Caco-2 (cell line): ENCODE measurements at places on chromosomes 13 and 19. TPM values are rescaled to one million over a fixed set of nuclear protein-coding genes. Genes with fewer than 3 reads are reported as not detected.

The ADGRE3 gene
- total RNA-seq, result not detected in 2 replicates

- no peak for DNase-seq
Observed at GRCh38 chr13:35567406-35567980, 91.0 kb upstream of the MAB21L1 start.

GRCh38 chr13:109743706-109744453 is 42.5 kb downstream of the IRS2 start:
- peak; percentile 62 for DNase-seq

DNA sequence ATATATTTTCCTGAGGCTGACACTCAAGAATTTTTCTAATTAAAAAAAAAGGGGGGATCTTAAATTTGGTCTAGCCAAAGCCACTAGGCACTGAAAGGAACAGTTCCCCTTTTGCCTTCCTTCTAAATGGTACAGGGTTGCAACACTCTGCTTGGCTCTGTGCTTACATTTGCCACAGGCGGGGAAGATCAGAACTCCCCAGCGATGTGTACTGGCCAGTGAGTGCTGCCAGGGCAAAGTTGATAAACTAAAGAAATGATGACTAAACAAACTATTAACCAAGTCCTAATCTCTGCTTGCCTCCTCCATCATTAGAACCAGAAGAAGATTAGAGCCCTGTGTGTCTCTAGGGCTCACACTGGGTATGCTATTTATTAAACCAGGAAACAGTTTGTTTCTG is 75.3 kb upstream of the SCEL start:
- no peak for DNase-seq

DNA sequence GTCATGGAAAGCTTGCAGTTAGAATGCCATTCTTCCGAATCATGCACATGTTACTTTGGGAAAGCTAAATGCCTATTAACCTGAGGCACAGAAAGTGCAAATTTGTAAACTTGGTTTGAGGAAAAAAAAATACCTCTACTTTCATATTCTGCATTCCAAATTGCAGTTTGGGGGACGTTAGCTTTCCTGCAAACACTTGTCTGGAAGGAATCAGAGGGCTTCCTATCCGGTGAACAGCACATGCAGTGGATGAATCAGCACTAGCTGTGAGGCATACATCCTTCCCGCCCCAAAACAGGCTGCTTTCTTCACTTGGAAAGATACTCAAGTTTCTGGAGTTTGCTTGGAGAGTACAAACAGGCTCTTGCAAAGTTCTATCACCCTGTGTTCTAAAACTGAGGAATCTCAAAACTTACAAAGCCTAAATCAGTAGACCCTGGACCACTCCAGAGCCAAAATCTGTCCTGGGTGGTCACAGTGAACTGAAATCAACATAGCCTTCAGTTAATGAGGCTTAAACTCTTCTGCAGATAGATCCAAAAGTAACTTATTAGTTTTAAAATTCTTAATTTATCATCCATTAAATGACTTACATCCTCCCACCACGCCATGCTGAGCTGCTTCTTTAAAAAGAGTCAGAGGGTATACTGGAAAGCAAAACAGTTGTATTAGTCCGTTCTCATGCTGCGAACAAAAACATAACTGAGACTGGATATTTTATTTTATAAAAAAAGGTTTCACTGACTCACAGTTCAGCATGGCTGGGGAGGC is 802.3 kb upstream of the ARGLU1 start:
- DNase-seq, result no peak

GRCh38 chr19:13036366-13036976 is 41.2 kb downstream of the NFIX start:
- peak; percentile 60 for DNase-seq

DNA sequence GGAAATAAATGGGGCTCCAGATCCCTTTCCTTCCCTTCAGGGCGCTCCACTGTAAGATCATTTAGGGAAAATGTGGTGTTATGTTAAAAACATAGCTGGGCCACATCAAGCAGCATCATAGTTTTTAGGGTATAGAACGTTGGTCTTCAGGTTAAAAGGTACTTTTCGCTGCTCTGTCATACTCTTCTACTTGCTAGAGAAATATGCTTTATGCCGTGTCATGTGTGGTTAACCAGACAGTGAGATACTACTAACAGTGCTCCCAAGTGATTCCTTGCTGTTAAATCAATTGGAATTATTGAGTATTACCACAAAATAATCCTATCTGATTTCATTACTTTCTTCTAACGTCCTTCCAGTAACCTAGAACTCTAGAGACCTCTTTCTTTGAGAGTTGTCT is 1.1 kb upstream of the NDFIP2 start:
- DNase-seq, result no peak

- no peak for DNase-seq
Observed at GRCh38 chr19:7418596-7418995, 69.9 kb downstream of the ARHGEF18 start.

- DNase-seq, result no peak
Observed at GRCh38 chr19:32082028-32082427, 263.4 kb upstream of the ZNF507 start.

The PCDH9 gene
- total RNA-seq, result 0.11 and 0.32 TPM in 2 replicates

GRCh38 chr19:50772476-50772875 is 2.2 kb downstream of the GPR32 start:
- DNase-seq, result no peak

DNA sequence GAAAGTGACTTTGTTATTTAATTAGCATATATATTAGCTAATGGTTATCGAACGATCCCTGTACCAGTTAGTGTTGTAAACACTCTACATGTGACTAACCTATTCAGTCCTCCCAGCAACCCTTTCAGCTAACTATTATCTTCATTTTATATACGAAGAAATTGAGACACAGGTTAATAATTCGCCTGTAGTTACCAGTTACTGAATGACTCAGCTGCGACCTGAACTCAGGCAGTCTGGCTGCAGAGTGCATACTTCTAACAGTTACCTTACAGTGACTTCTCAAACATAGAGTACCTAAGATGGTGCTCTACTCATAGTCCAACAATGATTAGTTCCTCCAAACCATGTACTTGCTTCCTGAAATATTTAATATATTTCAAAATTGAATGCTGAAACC is 117.7 kb downstream of the FNDC3A start:
- DNase-seq, result no peak

- DNase-seq, result peak; percentile 75
Observed at GRCh38 chr19:49570138-49570856, 10.1 kb downstream of the NOSIP start.

The ELF1 gene
- total RNA-seq, result 108 and 116 TPM in 2 replicates

The ZNF563 gene
- total RNA-seq, result 3.0 and 3.4 TPM in 2 replicates

- no peak for DNase-seq
Observed at GRCh38 chr19:16067205-16067938, 8.9 kb upstream of the TPM4 start.

DNA sequence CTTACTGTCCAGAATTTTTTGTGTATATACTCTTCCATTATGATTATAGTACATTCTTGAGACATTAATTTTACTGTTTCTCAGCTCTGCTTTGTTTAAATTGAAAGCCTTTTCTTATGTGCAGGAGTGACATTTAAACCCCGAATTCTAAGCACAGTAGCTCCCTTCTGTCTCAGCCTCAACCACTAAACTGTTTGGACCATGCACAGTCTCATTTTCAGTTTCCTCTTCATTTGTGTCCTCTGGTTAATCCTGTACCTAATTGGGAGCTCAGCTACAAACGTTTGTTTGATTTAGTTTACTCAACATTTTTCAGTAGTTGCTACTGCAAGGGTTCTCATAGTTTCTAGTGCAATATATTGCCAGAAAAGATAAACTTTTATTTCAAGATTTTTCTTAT is 206.3 kb downstream of the SLITRK5 start:
- no peak for DNase-seq

- DNase-seq, result no peak
Observed at GRCh38 chr13:46593398-46593797, 40.4 kb downstream of the LRCH1 start.

The BEST2 gene
- total RNA-seq, result 0.27 TPM in 1 of 2 replicates, not detected in the other

DNA sequence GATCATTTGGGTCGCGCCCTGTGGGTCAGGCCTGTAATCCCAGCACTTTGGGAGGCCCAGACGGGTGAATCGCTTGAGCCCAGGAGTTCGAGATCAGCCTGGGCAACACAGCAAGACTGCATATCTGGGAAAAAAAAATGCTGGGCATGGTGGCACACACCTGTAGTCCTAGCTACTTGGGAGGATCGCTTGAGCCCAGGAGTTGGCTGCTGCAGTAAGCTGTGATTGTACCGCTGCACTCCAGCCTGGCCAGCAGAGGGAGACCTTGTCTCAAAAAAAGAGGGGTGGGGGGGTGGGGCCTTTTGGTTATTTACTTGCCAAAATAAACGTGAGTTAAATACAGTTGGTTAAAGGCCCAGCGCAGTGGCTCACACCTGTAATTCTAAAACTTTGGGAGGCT is 9.8 kb upstream of the ZNF544 start:
- DNase-seq, result no peak

- DNase-seq, result no peak
Observed at GRCh38 chr19:14515501-14516047, 2.6 kb downstream of the DNAJB1 start.

The GTPBP3 gene
- total RNA-seq, result 50.1 and 50.7 TPM in 2 replicates

DNA sequence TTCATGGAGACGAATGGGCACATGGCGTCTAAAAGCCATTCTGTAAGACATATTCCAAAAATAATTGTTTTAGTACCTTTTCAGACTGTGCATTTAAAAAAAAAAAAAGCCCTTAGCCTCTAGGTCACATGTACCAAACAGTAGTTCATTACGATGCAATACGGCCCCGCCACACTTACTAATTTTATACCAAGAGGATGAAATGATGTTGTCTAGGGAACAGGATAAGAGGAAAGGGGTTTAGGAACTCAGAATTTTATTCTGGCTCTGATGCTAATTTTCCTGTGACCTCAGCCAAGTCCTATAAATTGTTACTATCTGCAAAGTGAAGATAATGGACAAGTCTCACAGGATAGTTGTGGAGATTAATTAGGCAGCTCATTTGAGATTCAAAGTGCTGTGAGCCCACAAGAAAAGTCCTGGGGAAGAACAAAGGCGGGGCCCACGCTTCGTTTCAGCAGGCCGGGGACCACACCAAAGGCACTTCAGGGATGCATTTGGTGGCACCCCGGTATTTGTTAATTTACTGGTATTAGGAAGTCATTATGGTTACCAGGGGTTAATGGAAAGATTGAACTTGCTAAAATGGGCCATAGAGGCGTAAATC is 511.1 kb downstream of the IRS2 start:
- DNase-seq, result no peak

DNA sequence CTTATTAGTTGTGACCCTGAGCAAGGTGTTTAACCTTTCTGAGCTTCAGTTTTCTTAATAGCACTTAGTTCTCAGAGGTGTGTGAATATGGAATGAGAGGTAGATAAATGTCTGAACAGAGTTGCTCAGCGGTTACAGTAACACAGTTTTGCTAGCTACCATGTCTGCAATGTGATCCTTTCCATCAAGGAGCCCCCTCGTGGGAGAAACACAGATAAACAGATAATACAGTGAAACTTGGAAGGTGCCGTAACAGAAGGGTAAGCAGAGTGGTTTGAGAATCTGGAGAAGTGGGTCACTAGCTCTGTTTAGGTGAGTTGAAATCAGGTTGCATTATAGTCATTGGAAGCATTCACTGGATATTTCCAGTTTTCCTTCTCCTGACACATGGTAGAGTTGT is 38.9 kb downstream of the IRS2 start:
- DNase-seq, result no peak

DNA sequence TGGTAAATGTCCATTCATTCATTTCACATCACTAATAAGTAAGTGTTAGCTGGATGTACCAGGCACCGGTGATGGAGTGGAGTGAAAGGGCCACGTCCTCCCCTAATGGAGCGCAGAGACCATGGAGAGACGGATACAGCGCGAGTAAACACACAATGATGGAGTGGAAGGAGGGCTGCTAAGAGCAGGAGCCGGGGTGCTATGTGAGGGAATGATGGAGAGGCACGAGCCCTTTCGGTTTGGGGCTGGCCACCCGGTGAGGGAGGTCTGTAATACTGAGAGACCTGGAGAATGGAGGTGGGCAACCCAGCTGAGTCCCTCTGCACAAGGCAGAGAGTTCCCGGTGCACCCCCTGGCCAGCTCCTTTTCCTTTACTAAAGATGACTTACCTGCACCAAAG is 53.7 kb downstream of the PEPD start:
- no peak for DNase-seq

The SWSAP1 gene
- 3.7 and 3.9 TPM in 2 replicates for total RNA-seq

The CAMSAP3 gene
- 60.5 and 61.6 TPM in 2 replicates for total RNA-seq

DNA sequence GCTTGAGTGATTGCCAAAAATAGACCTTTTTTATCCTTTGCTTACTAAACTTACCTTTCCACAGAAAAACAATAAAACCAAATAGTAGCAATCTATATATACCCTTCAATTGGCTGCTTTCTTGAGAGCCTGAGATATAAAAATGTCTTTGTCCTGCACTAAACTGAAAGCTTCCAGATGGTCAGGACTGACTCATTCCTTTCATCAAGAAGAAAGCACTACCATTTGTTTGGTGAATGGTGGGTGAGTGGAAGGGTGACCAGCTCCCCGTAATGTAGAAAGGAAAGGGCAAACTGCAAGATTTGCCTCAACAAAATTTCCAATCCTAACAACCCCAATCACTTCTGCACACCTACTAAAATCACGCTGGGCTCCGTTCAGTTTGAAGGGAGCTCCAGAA is 67.8 kb downstream of the SACS start:
- DNase-seq, result no peak

The CCL25 gene
- total RNA-seq, result not detected in 2 replicates

DNA sequence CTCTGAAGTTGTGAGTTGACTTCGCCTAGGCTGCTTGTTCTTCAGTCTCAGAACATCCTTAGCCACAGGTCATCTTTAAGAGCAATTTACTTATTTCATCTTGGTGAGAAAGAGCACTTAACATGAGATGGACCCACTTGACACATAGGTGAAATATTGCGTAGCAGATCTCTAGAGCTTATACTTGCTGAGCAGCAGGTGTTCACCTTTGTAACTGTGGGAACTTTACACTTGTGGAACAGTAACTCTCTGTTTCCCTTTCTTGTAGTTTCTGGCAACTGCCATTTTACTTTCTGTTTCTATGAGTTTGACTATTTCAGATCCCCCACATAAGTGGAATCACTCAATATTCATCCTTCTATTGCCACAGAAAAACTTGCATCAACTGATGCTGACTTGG is 95.7 kb downstream of the SLC10A2 start:
- no peak for DNase-seq

DNA sequence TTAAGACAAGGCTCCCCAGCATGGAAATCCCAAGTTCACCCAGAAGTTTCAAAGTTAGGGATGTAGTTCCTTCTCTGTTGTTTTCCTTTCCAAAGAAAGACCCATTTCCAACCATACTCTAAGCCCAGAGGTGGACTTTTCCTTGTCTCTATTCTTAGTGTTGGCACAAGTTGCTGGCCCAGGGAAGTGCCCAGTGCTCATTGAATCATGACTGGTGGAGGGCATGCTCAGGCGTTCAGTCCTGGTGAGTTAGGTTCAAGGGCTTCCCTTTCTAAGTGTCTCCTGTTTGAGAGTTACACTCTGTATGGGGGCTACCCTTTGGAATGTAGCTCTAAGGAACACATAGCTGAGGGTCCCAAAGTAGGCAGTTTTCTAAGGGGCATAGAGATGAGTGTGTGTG is 389.5 kb downstream of the KCNRG start:
- DNase-seq, result no peak

The PSG7 gene
- total RNA-seq, result not detected in 2 replicates

The AMER2 gene
- not detected in 2 replicates for total RNA-seq

The DLL3 gene
- 1.7 and 2.7 TPM in 2 replicates for total RNA-seq
